ENCODE measurements at places on chromosomes 12 and 14. TPM values are rescaled to one million over a fixed set of nuclear protein-coding genes. Genes with fewer than 3 reads are reported as not detected.

GRCh38 chr12:10363914-10364814 lies 25.7 kb downstream of the KLRK1 start:
- DNase-seq, result peak; percentile 66

GRCh38 chr14:30798516-30798915 lies 75.8 kb upstream of the COCH start:
- DNase-seq, result no peak

The TAS2R20 gene
- 0.07 TPM for total RNA-seq

The GUCY2C gene
- not detected for total RNA-seq

The DNAJC22 gene
- total RNA-seq, result 8.2 TPM

GRCh38 chr14:68364792-68365192 lies 428.1 kb downstream of the ZFP36L1 start:
- DNase-seq, result peak; percentile 46

- no peak for DNase-seq
These were observed 11.6 kb downstream of the PTPRR start for GRCh38 chr12:70908978-70909377.

The SRSF9 gene
- 197 TPM for total RNA-seq

The SERPINA12 gene
- not detected for total RNA-seq

The TAS2R9 gene
- total RNA-seq, result not detected

The ANO4 gene
- total RNA-seq, result 0.69 TPM

GRCh38 chr14:55015006-55015405 lies 11.9 kb downstream of the WDHD1 start:
- DNase-seq, result no peak

GRCh38 chr14:82724316-82724715 lies 1190.7 kb upstream of the SEL1L start:
- DNase-seq, result no peak

DNA sequence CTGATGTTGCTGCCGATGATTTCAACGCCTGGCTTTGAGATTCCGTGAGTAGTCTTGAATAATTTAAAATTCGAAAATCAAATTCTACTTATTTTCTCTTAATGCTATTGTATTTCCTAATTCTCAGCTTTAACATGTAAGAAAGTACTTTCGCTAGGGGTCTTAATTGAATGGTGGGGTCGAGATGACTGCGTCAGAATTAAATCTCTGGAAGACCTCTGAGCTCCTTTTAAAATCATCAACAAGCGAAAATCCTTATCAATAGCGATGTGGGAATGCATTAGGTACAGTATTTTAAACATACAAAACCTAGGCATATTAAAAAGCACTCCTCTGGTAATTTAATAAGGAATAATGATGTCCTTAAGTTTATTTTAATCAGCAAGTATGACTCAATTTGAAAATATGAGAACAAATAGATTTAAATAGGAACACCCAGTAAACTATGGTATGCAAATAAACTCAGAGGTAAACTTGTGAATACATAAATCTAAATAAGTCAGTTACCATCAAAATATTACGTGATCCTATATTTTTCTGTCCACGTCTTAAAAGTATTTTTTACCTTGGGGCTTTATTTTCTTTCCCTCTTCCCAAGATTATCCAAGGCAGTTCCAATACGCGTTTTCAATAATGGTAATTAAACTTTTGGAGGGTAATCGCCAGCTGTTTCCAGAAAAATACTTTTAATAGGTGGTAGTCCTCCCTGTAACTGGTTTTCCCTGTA lies 1.4 kb downstream of the FOXA1 start:
- DNase-seq, result no peak

The CCDC175 gene
- not detected for total RNA-seq

GRCh38 chr14:97844042-97844441 lies 1046.9 kb downstream of the VRK1 start:
- DNase-seq, result no peak

DNA sequence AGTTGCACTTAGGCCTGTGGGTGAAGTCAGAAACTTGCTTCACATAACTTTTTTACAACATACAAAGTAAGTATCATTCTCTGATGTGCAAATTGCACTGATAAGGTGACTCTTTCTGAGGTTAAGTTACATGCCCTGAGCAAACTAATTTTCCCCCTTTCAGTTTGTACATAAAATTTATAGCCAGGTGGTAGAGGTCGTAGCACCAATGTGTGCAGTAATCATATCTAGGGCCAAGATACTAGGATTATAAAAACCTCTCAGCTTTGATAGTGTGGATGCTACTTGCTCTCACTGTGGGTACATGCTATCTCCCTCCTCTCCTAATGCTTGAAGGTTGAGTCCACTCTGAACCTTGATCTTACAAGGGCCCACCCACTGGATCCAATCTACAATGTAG lies 130.7 kb upstream of the CPNE8 start:
- DNase-seq, result no peak

DNA sequence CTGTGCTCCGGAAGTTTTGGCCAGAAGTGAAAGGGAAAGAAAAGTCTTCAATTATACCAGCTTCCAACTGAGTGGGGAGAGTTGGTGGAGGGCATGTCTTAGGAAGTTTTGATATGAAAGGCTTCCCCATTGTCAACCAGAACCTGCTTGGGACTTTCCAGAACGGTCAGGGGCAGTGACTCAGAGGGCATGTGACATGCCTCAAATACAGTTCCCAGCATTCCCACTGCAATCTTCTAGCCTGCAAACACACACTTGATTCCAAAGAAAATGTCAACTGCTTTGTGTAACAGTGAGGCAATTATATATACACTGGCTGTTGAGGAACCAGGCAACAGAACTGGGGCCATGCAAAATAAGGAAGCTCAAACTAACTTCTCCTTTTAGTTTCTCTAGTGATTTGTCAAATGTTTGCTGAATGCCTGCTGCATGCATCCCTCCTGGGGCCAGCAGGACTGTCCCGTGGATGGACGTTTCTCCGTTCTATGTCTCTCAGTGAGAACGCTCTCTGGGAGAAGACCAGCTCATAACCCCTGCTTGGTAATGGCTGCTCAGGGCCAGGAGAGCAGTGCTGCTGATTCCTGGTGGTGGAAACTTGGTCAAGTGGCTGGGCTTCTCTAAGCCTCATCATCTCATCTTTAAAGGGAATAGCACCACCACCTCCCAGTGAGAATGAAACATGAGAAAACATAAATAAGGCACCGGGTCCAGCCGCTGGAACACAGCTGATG lies 18.3 kb downstream of the SLC25A47 start:
- peak; percentile 70 for DNase-seq

The KCNH3 gene
- 0.05 TPM for total RNA-seq

All from M059J (cell line).